ENCODE measurements at places on chromosomes 16 and 17.

DNA sequence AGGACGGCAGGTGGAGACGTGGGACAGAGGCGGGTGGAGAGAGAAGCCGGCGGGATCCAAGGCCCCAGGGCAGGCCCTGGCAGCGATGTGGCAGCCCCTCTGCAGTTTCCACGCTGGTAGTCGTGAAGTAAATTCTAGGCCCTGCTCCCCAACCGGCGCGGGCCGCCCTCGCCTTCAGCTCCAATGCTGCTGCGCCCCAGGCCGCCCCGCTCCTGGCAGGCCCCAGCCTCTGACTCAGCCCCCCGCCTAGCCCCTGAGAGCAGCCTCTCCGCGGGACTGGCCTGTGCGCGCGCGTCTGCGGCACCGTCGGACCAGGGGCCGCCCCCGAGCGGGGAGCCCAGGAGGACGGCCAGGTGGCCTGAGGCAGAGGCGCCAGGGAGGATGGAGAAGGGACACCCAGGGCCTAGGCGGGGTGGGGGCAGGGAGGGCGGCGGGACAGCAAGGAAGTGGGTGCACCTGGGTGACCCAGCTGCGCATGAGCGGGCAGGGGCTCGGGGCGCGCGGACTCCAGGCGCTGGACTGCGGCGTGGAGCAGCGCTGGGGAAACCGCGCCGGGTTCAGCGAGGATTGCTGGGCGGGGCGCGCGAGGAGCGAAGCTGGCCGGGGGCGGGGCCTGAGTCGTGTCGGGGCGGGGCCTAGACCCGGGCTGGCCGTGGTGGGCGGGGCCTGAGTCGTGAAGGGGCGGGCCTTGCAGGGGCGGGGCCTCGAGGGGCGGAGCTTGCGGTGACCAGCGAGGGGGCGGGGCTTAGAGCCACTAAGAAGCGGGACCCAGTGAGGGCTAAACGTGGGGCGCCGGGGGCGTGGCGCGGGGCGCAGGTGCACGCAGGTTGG is 29.6 kb downstream of the ZNF778 start:
- peak; percentile 88 for DNase-seq

DNA sequence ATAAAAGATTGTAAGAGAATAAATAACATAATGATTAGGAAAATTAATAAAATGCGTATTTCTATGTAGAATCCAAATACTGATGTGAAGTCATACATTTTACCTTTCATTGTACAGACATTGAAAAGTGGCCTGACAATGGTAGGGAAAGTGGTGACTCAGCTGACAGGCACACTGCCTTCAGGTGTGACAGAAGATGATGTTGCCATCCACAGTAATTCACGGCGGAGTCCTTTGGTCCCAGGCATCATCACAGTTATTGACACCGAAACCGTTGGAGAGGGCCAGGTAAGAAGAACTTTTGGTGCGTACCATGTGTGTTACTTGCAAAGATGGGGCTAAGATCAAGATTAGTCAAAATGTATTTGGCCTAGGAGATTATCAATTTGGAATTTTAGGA is 232.8 kb downstream of the BCAS3 start:
- DNase-seq, result no peak

- DNase-seq, result no peak
Observed at GRCh38 chr17:47297661-47298400, 25.9 kb upstream of the EFCAB13 start.

DNA sequence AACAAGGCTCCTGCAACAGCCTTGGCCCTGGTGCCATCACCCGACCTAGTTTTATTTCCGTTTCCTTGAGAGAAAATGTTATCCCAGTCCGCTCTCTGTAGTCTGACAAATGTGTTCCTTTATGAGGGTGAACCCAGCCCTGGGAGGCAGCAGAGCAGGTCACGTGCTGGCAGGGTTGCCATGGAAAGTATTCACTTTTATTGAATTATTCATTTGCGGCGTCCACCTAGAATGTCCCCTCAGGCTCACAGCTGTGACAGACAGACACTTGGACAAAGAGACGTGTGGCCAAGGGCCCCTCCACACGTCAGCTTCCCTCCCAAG is 90.0 kb downstream of the WSCD1 start:
- no peak for DNase-seq

DNA sequence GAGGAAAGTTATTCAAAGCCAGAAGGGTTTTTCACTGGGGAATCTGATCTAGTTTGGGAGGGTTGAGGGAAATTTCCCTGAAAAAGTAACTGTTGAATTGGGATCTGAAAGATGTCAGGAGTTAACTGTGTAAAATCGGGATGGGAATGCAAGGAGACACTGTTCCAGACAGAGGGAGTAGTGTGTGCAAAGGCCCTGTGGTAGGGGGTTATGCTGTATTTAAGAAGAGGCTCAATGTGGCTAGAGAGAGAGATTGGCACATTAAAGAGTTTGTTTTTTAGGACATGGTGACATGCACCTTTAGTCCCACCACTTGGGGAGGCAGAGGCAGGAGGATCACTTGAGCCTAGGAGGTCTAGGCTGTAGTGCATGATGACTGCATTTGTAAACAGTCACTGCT is 16.9 kb downstream of the CDH3 start:
- DNase-seq, result no peak

GRCh38 chr17:80477647-80478478 is 1.5 kb upstream of the NPTX1 start:
- DNase-seq, result no peak

DNA sequence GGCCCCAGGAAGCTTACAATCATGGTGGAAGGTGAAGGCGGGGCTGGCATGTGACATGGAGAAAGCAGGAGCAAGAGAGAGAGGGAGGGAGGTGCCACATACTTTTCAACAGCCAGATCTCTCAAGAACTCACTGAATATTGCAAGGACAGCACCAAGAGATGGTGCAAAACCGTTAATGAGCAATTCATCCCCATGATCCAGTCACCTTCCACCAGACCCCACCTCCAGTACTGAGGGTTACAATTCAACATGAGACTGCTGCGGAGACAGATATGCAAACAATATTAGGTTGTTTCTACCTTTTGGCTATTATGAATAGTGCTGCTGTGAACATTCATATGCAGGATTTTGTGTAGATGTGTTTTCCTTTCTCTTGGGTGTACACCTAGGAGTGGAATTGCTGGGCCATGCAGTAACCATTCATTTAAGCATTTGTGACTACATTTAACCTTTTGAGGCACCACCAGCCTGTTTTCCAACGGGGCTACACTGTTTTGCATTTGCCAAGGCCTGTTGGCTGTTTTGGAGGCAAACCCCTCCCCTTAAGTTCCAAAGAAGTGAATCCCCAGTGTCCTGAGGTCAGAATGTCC is 28.8 kb downstream of the PLCG2 start:
- no peak for DNase-seq

DNA sequence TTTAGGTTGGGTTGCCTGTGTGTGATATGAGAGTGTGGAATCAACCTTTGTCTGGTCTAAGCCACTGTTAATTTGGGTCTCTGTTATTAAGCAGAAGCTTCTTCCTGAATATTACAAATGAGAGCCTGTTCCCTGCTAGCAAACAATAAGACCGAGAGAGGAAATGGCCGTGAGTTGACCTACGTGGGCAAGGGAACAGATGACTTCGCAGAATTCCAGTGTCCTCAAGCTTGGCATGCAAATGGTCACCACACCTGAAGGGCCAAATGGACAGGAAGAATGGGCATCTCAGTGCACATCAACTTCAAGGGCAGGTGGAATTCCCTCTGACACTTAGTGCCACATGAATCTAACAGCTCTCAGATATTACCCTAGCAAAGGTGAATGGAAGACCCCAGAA is 250.8 kb upstream of the FOXF1 start:
- no peak for DNase-seq

GRCh38 chr16:10881479-10882030 is 4.6 kb downstream of the CIITA start:
- no peak for DNase-seq

GRCh38 chr16:566475-567372 is at the start of gene NHLRC4:
NHLRC4 (plus strand) TSS chr16:567005; CDS start chr16:568048, 1,043 bp downstream.
- DNase-seq, result no peak

- no peak for DNase-seq
Observed at GRCh38 chr16:47712276-47713224, 251.4 kb downstream of the PHKB start.

GRCh38 chr17:79003661-79004411 is 5.7 kb downstream of the CANT1 start:
- no peak for DNase-seq

DNA sequence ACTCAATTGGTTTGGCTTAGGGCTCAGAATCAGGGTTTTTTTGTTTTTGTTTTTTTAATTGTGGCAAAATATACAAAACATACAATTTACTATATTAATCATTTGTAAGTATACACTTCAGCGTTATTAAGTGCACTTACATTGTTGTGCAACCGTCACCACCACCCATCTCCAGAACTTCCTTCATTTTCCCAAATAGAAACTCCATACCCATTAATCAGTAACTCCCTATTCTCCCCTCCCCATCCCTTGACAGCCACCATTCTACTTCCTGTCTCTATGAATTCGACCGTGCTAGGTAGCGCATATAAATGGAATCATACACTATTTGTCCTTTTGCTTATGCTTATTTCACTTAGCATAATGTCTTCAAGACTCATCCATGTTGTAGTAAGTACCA is 45.2 kb upstream of the DHX40 start:
- DNase-seq, result no peak

DNA sequence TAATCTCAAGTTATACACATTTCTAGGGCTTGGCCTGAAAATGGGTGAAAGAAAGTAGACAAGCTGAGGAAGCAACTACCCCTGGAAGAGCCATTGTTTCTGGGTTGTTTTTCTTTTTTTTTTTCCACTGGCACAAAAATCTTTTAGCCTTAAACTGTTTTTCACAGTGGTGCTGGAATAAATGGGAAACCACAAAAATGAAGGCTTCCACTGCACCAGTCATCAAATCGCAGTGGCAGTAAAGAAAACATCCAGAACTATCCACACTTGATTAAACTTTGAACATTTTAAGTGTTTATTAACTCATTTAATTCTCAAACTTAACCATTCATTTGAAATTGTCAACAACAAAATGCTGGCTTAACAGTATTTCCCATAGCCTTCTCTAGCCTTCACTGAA is 14.3 kb downstream of the CMTM4 start:
- DNase-seq, result no peak

DNA sequence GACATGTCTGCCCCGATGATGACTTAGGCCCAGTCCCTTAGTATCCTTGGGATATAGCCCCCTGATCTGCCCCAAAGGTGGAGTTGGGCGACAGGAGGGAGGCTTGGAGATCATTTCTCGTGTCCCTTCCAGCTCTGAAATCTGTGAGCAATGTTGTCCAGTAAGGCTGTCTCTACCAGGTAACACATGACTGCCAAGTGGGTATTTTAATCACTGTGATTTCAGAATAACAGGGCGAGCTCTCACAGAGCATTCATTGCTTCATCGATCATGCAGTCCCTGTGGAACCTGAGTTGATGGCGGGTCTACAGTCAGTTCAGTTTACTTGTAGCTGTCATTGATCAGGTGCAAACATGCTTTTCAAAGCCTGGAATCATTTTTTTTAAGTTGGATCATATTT is 39.2 kb downstream of the KSR1 start:
- DNase-seq, result no peak

DNA sequence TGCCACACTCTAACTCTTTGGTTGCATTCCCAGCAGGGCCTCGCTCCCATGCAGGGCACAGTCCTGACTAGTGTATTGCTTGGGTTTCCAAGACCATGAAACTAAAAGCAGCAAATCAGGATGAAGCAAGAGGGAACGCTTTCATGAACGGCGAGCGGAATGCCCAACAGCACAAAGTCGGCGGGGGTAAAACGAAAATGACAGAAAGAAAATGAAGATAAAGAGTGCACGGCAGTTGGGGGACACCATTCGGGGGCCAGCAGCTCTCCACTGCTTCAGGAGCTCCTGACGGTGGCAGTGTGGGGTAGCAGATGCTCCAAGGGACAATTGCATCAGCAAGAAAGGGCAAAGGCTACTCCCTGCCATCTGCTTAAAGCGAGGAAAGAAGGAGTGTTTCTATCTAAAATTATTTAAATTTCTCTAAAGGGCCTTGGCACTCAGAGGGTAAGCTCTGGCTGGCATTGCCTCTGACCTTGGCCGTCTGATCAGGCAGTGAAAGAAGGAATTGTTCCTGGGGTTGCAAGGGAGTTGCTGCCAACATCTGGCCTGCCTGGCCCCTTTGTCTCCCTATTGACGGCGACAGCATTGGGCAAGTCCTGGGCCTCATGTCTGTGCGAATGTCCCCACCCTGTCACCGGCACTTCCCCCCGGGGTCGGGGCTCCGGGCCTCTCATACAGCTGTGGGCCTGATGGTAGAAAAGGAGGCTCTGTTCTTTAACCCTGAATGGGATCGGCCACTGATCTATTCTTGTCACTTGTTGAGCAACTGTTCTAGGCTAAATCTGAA is 138.2 kb downstream of the CMIP start:
- DNase-seq, result peak; percentile 83

DNA sequence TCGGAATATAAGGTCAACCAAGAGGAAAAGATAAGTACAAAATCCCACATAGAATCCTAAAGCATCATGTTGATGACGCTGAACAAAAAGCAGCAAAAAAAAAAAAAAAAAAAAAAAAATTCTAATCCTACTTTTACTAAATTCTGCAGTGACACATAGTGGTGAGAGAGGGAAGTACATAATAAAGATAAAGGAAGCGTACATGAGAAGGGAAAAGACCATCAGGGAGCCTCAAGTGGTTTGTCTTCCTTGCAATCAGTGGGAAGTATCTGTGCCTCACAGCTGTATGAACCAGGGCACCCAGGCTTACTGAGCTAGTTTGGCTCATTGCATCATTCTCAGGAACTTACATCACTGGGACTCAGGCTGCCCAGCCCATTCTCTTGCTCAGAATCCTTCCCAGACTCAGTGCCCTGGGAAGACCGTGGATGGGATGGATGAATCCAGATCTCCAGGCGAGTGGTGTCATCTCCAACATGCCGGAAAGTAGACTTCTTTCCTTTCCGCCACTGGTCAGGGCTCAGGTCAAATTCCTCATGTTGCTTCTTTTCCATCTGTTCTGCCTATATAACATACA is 21.2 kb downstream of the SMG6 start:
- no peak for DNase-seq

GRCh38 chr17:1137465-1137894 is 42.3 kb downstream of the ABR start:
- DNase-seq, result no peak

DNA sequence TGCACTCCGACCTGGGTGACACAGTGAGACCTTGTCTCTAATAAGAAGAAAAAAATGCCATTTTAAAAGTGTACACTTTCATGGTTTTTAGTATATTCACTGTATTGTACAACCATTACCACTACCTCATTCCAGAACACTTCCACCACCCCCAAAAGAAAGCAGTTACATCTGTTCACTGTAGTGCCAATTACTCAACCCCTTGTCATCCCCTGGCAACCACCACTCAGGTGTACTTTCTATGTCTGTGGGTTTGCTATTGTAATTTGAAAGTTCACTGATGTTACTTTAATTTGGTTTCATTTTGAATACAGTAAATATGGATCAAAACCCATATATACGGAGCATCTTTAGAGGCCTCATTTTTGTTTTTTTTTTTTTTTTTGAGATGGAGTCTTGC is 6.1 kb downstream of the ZG16 start:
- DNase-seq, result no peak
